ENCODE measurements at places on chromosomes 5 and 9.
A peak's percentile ranks its signal among the peaks of the same experiment; 100 is the strongest.

DNA sequence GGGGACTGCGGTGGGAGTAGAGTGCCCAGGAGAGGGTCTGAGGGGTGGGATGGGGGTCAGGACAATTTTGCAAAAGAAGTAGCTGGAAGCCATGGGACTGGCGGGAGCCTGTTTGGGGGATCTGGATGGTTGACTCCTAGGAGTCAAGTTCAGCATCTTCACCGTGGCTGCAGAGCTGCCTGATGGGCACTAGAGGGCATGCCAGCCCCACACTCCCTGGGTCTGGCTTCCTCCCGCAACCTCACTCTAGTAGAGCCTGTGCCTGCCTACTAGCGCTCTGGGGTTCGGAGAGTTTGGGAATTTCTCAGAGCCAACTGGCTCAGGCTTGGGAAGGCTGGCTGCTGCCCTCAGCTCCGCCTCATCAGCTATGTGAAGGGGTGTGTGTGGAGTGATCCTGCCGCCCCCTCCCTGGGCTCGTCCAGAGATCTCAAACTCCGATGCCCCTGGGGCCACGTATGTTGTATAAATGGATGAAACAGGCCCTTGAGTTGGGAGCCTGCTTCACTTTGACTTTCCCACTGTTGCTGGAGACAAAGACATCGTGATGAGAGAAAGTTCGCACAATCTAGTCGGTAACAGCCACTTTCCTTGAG is 10.8 kb downstream of the TSPAN17 start:
- DNase-seq = peak; percentile 82

- DNase-seq = no peak
Observed at GRCh38 chr5:36017004-36017403, 25.8 kb upstream of the UGT3A1 start.

DNA sequence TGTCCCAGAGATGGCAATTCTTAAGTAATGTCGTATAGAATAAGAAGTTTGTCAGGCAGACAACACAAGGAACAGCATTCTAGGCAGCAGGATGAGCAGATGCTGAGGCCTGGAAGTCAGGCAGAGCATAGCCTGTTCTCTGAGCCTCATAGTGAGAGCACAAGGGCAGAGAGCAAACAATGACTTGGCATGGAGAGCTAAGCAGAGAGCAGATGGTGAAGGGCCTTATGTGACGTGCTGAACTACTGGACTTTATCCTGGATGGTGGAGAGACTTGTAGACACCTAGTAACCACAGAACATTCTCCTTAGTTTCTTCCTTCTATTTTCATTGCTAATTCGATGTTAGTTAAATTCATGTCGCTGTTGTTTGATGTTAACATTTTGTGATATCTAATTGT is 60.1 kb downstream of the KCTD16 start:
- no peak for DNase-seq

GRCh38 chr5:132483101-132483500 is 7.5 kb downstream of the IRF1 start:
- DNase-seq = no peak

GRCh38 chr9:16074963-16075362 is 522.1 kb downstream of the CCDC171 start:
- no peak for DNase-seq

GRCh38 chr9:120708526-120709224 is 5.6 kb downstream of the MEGF9 start:
- no peak for DNase-seq

DNA sequence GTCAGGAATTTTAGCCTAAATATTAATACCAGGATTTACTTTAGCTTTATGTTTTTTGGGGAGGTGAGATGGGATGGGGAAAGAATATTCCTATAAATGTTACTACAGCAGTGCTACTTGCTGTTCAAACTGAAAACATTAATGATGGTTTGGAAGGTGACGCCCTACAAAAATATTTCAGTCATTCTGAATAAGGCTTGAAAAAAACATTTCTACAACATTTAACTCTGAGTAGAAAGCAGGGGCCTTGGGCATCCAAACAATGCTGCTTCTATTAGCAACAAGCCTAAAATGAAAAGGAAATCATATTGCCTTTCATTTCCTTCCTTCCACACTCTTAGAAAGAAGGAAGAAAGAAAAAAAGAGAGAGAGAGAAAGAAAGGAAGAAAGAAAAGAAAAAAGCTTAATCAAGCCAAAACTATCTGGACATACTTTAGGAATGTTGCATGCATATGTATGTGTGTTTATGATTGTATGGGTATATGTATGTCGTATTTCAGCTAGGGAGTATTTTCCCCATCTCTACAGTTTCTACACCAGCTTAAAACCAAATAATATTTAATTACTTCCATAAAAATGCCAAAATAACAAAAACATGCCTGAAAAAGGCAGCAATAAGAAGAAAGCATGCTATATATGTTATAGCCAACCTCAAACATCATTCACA is 16.3 kb upstream of the DAB2 start:
- DNase-seq = no peak

GRCh38 chr5:151570512-151571269 is 20.4 kb downstream of the FAT2 start:
- DNase-seq = no peak

GRCh38 chr5:80140496-80140895 is 105.3 kb downstream of the THBS4 start:
- no peak for DNase-seq

DNA sequence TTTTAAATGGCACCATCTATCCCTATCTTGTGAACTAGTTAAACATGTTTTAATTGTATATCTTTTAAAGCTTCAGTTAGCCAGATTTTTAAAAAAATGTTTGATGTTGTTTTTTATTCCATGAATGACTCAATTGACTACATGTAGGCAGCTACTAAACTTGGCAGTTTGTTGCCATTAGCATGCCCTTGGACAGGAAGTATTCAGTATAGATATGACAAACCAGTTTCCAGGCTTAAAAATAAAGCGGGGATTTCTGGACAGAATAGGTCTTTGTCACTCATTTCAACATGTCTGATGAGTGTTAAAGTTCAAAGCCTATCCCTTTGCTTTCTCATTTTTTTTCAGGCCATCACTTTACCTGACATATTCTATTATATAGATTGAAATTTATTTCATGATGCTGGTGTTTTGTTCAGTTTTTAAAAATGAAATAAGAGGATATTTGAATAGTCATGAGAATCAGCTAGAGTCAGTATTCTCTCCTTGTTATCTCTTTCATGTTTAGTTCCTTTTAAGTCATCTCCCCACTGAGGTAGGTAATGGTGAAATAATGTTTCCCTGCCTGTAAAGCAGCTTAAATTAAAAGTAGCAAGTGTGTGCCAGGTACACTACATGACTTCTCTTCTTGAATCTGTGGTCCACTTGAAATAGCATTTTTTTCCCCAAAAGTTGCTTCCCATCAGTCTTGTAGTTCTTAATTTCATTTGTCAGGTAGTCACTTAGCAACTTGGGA is 11.9 kb downstream of the TNFAIP8 start:
- no peak for DNase-seq

DNA sequence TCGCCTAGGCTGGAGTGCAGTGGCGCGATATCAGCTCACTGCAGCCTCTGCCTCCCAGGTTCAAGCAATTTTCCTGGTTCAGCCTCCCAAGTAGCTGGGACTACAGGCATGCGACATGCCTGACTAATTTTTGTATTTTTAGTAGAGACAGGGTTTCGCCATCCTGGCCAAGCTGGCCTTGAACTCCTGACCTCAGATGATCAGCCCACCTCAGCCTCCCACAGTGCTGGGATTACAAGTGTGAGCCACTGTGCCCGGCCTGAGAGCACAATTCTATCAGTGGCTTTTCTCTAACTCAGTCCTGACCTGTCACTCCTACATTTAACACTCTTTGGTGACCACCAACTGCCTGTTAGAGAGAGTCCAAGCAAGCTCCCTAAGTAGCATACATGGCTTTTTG is 82.7 kb upstream of the SPOCK1 start:
- no peak for DNase-seq

GRCh38 chr5:149550594-149551226 is 529 bp downstream of the CSNK1A1 start:
- no peak for DNase-seq

DNA sequence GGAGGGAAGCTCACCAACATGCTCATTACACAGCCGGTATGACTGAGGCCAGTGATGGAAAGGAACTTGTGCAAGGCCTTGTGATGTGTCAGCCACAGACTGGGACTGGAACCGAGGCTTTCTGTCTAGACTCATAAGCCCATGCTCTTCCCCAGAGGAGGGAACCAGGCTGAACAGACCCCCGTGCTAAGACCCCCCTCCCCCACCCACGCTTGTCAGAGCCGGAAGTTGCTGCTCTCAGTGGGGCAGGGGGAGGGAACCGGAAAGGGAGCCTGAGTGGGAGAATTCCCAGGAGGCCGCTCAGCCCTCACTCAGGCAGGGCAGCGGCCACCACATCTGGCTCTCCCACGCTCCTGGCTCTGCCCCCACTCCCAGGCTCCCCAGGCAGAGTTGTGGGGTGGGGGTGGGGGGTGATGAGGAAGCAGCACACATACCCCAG is 4.1 kb upstream of the PDGFRB start:
- DNase-seq = no peak

DNA sequence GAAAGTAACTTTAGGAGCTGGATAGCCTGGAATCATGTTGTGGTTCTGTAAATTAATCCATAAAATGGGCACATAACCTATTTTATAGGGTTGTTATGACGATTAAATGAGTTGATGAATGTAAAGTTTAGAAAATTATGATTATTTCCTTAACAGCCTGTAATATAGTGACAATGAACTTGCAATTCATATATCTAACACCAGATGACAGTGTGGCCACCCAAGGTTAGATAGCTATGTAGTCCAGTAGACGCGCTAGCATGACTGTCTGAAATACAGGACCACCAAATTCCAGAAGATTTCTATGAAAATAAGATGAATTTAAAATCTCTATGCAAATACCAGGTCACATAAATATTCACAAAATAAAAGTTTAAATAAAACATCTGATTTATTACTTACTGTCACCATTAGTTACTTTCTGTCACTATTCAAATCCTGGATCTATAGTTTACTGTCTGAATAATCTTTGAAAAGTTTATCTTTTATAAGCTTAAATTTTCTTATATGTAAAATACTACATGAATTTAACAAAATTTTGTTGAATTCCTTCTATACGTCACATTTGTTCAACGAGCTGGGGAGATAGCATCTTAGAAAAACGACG is 26.1 kb upstream of the MACIR start:
- DNase-seq = no peak

DNA sequence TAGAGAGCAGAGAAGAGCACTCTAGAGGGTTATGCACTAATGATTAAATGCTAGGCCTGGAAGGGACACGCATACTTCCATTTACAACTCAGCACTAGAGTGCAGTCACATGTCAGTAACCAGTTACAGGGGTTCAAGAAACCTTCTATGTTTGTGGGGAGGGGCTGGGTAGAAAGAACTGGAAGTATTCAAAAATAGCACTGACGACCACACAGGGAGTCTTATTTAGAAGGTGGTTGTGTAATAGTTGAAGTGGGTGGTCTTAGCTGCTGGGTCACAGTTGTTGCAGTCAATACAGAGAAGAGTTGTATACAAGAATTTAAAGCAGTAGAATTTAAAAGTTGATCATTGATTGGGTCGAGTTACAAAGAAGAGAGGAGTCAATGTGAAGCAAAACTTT is 15.4 kb downstream of the AOPEP start:
- DNase-seq = no peak

- no peak for DNase-seq
Observed at GRCh38 chr9:77826621-77827020, 178.5 kb upstream of the GNA14 start.

DNA sequence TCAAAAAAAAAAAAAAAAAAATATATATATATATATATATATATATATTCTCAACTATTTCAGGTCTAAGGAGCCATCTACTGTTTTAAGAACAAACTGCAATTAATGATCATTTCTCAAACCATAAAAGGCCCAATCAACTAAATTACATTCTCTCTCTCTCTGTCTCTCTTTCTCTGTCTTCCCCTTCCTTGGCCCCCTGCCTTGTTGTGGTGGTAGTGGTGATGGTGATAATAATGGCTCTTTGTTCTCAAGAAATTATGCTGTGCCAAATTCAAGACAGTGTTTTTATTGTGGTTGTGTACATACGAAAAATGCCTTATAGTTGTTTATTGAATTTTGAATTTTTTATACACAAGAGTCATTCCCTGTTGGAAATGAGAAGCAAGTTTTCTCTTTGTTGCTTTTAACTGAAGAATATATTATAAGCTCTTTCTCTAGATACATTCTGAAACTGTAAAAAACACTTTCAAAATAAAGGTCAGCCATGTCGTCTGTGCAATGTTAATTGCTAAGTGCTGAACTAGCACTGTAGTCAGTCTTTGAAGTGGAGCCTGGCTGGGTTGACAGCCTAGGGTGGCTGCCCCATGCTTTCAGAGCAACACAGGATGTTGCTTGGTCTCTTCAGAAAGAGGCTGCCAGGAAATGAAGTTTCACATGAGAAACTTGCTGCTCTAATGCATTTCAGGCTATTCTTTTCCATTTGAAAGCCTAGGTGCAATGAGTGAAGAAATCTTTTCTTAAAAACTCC is 96.0 kb downstream of the HINT1 start:
- DNase-seq = no peak

DNA sequence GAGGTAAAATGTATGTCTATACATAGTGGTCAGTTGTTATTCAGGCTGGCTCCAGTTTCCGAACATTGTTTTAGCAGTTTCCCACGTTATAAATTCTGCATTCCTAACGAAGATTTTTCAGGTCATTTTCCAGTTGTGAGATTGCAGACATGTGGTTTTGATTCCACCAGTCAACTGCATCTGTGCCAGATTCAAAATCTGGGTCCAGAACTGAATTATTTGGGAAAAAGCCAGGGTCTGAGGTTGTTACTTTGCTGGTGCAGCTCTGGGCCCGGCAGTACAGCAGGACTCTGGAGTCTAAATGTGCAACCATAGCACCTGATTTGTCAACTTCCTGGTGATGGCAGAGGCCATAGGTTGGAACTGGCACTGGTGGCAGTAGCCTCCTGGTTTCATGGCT is 105.7 kb upstream of the MEGF10 start:
- DNase-seq = no peak

GRCh38 chr9:33880211-33881089 is 63.5 kb downstream of the UBE2R2 start:
- DNase-seq = no peak

DNA sequence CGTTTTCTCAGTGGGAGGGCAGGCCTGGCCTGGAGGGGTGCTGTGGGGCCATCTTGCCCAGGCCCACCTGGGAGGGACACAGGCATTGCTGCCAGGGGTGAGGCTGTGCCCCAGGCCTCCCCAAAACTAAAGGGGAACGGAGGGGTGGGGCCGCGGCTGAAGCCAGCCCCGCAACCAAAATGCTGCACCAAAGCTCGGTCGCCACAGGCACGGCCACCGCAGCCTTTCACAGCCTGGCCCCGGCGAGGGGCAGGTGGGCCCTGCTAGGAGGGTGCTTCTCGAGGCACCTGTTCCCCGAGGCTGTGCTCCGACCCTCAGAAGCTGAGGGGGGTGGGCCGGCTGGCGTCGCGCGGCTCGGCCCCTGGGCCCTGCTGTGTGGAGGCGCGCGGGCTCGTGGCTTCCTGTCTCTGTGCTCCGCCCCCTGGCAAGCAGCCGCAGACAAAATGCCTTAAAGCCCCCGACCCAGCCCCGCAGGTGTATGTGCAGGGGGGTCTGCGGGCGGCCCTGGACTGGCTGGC is 57.6 kb downstream of the JAK2 start:
- DNase-seq = no peak
